ENCODE measurements at places on chromosomes 5 and 9.

- no peaks in the 10 kb centered on the region for H3K36me3 ChIP-seq
- H3K27ac ChIP-seq: no peak overlapping the region
- H3K4me3 ChIP-seq: no peak overlapping the region
- no peaks in the 10 kb centered on the region for H3K27me3 ChIP-seq
Measured at GRCh38 chr5:124154714-124155113, 591.7 kb downstream of the ZNF608 start.

GRCh38 chr5:113606298-113607134, 93.0 kb downstream of the YTHDC2 start:
- H3K27me3 ChIP-seq: no peaks in the 10 kb centered on the region
- no peak overlapping the region for H3K27ac ChIP-seq
- H3K4me1 ChIP-seq: no peaks in the 10 kb centered on the region
- H3K36me3 ChIP-seq: no peaks in the 10 kb centered on the region

- H3K4me3 ChIP-seq: no peak overlapping the region
- H3K36me3 ChIP-seq: no peaks in the 10 kb centered on the region
- no peak overlapping the region for H3K27ac ChIP-seq
- no peaks in the 10 kb centered on the region for H3K27me3 ChIP-seq
- H3K4me1 ChIP-seq: no peaks in the 10 kb centered on the region
- DNase-seq: no peak
Measured at GRCh38 chr9:87093777-87094176, 146.5 kb upstream of the GAS1 start.

DNA sequence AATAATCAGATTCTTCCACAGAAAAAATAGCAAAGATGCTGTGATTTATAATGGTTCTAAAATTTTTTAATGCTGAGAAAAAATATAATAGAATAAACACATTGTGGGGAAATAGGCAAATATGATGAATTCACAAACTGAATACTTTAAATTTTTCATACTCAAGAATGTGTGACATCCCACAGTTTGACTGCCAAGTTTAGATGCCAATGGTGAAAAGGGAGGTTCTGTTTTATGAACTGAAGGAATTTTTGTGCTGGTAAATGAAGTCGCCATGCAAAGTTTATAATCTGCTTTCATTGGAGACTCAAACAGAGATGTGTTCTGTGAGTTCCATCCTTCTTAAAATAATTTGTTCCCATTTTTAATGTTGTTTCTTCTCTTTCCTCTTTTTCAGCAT, 367.5 kb upstream of the ADAMTS16 start:
- H3K4me1 ChIP-seq: no peaks in the 10 kb centered on the region
- no peak overlapping the region for H3K4me3 ChIP-seq
- no peaks in the 10 kb centered on the region for H3K27me3 ChIP-seq
- no peak for DNase-seq
- no peaks in the 10 kb centered on the region for H3K36me3 ChIP-seq
- H3K27ac ChIP-seq: no peak overlapping the region

DNA sequence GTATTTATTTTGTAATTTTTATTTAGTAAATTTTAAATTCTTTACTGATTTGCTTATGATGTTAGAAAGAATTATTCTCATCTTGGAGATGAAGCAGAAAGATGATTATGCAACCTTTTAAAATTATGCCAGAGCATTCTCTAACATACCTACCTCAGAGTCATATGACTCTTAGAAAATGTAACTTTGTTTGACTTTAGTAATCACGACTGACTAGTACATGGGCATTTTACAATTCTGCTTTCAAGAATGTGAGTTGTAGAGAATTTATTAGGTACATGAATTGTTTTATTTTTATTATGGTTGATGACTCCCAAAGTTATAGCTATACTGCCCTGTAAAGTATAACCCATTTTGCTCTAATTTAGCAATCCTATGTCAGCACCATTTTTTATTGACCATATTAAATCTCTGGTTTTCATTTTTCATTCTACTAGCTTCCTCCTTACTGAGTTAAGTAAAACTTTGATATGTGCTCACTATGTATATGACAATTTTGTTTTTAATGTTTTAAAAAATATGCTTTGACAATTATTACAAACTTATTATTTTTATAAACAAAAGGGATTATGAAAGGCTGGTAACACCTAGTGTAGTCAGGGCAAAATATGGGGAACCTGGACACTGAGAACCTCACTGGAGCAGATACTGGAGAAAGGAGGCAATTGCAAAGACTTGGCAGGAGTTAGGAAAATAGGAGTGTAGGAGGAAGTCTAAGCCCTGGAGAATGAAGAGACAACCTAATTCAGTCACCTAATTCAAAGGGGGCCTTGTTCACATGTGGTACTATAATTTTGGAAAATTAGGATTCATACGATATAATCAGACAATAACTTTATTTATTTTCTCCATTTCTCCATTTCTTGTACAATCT, 249.7 kb upstream of the DAB2 start:
- no peak overlapping the region for H3K27ac ChIP-seq
- H3K4me1 ChIP-seq: no peaks in the 10 kb centered on the region
- no peak for DNase-seq
- no peaks in the 10 kb centered on the region for H3K27me3 ChIP-seq
- no peak overlapping the region for H3K4me3 ChIP-seq
- H3K36me3 ChIP-seq: no peaks in the 10 kb centered on the region

DNA sequence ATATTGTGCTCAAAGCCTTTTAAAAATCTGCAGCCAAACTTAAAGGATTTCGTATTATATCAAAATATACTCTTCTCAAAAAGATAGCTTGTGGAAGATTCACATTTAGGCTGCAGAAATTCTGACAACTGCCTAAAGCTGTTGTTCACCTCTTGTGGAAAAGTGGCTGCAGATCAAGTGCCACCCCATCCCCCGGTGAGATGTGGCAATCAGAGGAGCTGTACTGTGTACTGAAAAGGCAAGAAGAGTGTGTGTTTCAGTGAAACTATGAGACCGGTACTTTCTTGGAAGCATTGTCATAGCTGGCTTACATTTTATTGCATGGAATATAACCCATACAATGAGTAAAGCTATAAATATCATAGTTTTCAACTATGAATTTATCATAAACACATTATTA, 64.3 kb downstream of the CDH18 start:
- H3K36me3 ChIP-seq: no peaks in the 10 kb centered on the region
- H3K27ac ChIP-seq: no peak overlapping the region
- DNase-seq: no peak
- H3K27me3 ChIP-seq: no peaks in the 10 kb centered on the region
- no peak overlapping the region for H3K4me3 ChIP-seq

- H3K4me1 ChIP-seq: no peaks in the 10 kb centered on the region
- no peak overlapping the region for H3K27ac ChIP-seq
- H3K4me3 ChIP-seq: no peak overlapping the region
- no peaks in the 10 kb centered on the region for H3K27me3 ChIP-seq
- DNase-seq: no peak
Measured at GRCh38 chr5:135085133-135085935, 51.3 kb upstream of the PITX1 start.

DNA sequence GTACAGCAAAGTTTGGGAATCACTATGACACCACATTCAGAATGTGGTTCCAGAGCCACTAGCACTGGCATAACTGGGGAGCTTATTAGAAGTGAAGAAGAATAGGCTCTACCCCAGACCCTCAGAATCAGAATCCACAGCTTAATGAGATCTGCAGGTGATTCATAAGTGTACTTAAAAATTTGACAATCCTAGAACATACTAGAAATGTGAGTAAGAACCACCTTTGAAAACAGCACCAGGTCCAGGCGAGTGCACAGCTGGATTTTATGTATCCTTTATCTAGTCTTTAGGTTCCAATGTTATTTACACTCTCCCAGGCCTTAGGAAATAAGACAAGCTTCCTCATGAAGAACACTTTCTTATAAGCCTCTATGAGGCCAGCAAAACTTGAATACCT, 149.0 kb downstream of the NFIB start:
- H3K4me1 ChIP-seq: no peaks in the 10 kb centered on the region
- H3K27me3 ChIP-seq: no peaks in the 10 kb centered on the region
- H3K36me3 ChIP-seq: no peaks in the 10 kb centered on the region
- no peak overlapping the region for H3K4me3 ChIP-seq

DNA sequence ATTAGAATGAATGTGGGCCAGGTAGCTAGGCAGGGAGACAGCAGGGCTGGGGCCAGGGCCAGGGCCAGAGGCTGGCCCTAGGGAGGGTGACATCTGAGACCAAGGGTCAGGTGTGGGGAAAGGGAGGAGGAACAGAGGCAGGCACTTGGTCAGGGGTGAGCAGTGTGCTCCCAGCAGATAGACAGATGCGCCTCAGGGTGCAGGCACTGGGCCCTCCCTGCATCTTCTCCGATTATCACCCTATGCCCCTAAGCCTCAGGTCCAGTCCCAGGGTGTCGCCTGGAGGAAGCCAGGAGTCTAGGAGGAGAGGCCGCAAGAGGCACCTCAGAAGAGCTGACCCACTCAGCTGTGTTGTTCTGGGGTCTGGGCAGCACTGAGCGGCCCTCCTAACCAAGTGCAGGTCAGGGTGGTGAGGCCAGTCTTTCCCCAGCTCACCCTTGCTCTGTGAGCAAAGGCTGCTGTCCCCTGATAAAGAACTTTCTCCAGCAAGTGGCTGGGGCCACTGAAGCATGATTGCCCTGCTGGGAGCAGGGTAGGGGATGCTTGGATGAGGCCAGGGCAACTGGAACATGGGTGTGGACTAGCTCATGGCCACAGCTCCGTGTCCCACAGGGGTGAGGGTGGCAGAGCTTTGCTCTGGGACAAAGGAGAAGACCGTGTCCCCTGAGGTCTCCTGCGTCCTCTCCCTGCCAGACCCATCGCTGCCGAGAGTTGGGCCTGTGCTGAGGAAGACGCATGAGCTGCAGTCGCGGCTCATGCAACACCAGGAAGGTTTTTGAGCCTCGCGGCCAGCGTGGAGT, 2.1 kb upstream of the RASGEF1C start:
- H3K4me1 ChIP-seq: no peaks in the 10 kb centered on the region
- no peak for DNase-seq
- H3K27ac ChIP-seq: no peak overlapping the region
- no peaks in the 10 kb centered on the region for H3K36me3 ChIP-seq
- H3K4me3 ChIP-seq: no peak overlapping the region
